ENCODE measurements at places on chromosomes 1 and 21.

GRCh38 chr1:111756124-111756513, 418 bp downstream of the DDX20 start:
- no peak for DNase-seq

GRCh38 chr1:104467590-104467989, 717.9 kb downstream of the AMY1C start:
- DNase-seq: no peak

GRCh38 chr21:35142036-35142815, 93.1 kb upstream of the RUNX1 start:
- DNase-seq: no peak

DNA sequence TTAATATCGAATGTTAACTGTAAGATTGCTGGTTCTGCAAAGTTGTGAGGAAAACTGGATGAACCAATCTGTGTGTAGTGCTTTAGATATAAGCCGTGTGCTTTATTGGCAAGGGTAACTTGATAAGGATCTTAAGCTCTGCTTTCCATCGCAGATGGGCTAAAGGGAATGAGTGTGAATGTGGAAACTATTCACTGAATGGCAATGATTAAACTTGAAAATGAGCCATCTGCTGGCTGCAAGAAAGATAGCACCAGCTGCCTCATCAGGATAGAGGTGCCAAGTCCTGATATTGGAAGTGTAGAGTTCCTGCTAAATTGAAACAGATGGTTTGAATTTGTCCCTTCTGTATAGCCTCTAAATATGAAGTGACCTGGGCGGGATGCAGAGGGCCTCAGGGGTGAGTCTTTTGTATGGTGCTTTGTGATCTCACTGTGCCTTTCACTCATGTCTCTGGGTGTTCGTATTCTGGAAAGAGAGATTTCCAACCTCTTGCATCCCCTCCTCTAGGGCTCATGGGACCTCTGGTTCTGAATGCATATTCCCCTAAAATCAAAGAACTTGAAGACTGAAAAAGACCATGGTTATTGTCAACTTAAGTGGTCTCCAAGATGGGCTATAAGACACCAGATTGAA, 9.2 kb downstream of the FCRL3 start:
- DNase-seq: peak; percentile 7

GRCh38 chr1:40539338-40539737, 7.9 kb downstream of the ZNF684 start:
- no peak for DNase-seq

- no peak for DNase-seq
Observed at GRCh38 chr1:34884536-34884935, 25.0 kb upstream of the SMIM12 start.

DNA sequence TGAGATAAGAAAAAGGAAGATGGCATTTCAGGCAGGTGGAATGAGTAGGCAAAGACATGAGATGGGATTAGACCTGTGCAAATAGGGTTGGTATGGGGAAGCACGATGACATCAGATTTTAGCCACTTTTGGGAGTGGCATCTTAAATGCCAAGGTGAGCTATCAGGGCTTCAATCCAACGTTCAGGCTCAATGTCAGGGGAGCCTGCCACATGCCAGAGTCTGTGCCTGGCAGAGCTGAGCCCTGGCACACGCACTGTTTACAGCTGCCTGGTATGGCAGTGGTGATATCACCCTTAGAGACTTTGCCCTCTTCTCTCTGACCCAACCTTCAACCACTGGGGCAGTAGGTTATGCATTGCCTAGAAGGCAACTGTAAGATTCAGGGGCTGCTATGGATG, 1.1 kb upstream of the GUCA2B start:
- no peak for DNase-seq

- no peak for DNase-seq
Observed at GRCh38 chr1:35350872-35351271, 82.4 kb downstream of the ZMYM4 start.

All from erythroblast (primary cell).